ENCODE measurements at places on chromosomes 12 and 14.

DNA sequence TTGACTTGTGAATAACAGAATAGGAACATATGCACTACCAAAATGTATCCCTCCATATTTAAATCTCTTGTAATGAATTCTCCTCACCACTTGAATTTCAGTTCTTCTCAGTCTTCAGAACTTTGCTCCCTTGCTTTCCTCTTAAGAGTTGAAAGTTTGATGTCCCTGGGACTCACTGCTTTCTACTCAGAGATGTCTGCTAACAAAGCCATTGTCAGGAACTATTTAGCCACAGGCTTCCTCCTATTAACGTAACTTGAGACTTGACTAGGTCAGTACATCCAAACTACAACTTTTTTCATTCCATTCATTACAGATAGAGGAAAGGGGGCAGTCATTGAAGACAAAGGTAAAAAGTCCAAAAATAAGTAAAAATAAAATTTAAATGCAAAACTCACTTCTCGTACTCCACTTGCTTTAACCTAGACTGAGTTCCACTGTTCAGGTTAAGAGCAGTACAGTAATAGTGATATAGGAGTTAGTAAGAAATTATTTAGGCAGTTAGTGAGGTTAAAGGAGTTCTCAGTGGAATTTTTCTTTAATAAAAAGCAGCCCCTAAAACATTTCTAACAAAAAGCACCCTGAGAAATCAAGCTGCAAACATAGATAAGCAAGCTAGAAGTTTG lies 364.2 kb downstream of the SOX5 start:
- DNase-seq: no peak

GRCh38 chr12:42277396-42278127 lies 39.5 kb upstream of the YAF2 start:
- no peak for DNase-seq

DNA sequence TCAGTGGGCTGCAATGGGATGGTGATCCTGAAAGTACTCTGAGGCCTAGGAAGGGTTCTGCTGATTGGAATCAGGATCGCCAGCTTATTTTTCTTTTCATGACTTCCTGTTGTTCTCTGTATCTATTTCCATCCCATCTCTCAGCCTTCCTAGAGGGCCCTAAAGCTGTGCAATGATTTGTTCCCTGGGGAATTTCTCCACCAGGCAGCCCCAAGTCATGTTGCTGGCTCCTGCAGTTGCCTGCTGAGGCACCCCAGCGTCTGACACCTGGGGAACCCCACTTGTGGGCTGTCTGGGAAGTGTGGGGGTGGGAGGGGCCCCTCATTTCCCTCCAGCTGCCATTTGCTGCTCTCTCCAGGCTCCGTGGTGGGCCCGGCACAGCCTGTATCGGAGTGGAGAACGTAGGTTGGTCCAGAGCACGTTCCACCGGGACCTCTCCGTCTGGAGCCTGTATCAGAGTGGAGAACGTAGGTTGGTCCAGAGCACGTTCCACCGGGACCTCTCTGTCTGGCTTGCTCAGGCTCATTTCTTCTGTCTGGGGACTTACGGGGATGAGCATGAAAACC lies 138.3 kb downstream of the TSPAN9 start:
- no peak for DNase-seq

DNA sequence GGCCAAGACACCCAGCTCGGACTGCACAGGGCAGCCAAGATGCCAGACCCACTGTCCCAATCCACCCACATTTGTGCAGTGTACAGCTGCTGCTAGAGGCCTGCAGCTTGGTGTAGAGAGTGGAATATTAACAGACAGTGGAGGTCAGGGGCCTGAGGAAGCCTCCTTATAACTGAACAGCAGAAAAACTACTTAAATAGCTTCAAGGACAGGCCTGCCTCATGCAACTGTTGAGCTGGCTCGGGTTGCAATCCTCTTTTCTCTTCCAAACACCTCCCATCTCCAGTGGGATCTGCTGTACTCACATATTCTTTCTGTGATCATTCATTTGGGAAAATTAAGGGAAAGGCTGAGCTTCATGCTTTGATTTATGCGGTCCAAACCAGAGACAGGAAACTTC lies 1043.2 kb upstream of the TMEM132C start:
- DNase-seq: no peak

GRCh38 chr12:16243487-16244412 lies 33.7 kb downstream of the SLC15A5 start:
- no peak for DNase-seq

DNA sequence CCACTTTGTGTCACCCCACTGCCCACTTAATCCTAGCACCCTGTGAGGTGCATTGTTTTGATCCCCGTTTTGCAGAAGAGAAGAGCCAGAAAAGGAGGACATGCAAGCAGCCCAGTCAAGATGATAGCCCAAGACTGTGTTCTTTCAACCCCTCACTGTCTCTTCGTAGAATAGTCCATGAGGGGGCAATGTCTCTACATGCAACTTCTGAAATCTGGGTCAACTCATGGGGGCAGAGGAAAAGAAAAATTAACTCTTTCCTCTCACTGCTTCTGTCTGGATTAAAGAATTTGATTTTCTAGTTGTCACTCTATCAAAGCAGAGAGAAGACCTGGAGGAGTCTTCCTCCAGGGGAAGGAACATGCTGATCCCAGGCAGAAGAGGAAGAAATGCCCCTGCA lies 229.6 kb upstream of the NOS1 start:
- DNase-seq: no peak

DNA sequence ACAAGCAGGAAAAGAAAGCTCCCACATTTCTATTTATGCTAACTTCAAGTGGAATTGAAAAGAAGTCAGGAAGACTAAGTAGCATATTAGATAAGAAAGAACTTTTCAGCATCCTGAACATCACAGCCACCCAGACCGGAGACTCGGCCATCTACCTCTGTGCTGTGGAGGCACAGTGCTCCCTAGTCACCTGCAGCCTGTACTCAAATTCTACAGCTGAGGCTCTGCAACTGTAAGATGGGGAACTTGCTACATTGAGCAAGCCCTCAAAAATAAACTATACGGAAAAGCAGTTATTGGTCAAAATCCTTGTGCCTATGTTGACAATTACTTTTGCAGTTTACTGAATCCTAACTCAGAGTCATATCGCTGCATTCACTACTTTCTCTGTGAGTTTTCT lies 361.9 kb downstream of the DAD1 start:
- DNase-seq: no peak

- no peak for DNase-seq
Measured at GRCh38 chr12:108008163-108008905, 120.8 kb upstream of the WSCD2 start.

GRCh38 chr14:52694761-52695480 lies 437 bp downstream of the ERO1A start:
- no peak for DNase-seq

- peak; percentile 37 for DNase-seq
Measured at GRCh38 chr12:68349220-68349621, 17.1 kb upstream of the MDM1 start.

- no peak for DNase-seq
Measured at GRCh38 chr12:9730011-9730410, 2.9 kb downstream of the CLECL1 start.

- no peak for DNase-seq
Measured at GRCh38 chr12:58358369-58358768, 417.0 kb downstream of the ATP23 start.

DNA sequence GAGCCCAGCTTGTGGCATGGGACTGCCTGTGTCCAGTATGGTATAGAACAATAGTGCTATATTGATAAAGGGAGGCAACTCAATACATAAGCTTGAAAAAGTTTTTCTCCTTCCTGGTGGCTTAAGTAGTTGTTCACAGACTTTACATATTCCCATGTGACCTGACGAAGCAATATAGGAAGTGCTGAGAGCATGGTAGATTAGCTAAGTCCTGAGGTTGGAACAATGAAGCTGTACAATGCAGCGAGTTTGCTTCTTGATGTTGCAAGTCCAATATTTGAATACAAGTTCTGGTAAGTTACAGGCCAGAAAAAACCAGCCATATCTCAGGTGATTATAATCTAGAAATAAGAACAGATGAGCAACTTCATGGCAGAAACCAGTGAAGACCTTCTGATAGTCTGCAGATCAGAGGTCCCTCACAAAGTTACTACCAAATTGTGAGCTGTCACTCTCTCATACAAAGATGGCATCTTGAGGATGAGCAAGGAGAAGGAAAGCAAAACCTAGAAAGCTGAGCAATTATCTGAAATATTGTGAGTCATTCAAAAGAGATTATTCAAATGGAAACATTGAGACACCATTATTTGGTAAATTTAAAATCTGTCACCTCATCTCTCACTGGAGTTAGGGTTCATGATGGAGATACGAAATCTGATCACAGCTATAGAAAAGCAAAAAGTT lies 72.9 kb upstream of the BTG1 start:
- no peak for DNase-seq

GRCh38 chr12:614411-614970 lies 48.8 kb downstream of the NINJ2 start:
- no peak for DNase-seq

DNA sequence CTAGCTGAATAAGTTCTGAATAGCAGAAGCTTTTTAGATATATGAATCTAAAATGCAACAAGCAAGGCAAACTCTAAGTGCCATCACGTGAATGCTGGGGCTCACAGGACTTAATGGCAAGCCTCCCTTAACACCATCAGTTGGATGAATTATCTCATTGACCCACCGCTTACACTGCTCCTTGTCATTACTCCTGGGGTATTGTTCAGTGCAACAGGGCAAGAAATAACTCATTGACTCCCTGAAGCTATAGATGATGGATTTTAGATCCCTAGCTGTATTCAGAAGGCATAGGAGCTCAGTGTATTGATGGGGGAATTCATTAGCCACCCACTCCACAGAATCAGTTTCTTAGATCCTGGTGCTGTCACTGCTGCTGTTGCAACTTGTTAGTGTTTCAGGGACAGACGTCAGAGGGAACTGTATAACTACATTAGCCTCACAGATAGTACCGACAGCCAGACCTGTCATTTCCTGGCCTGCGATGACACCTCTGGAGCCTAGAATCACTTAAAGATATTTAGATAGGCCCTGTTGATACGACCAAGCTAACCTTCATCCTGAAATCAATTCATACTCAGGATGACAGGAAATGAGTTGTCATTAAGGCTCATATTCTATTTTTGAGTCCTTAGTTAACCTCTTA lies 735.3 kb downstream of the DIO2 start:
- DNase-seq: no peak

DNA sequence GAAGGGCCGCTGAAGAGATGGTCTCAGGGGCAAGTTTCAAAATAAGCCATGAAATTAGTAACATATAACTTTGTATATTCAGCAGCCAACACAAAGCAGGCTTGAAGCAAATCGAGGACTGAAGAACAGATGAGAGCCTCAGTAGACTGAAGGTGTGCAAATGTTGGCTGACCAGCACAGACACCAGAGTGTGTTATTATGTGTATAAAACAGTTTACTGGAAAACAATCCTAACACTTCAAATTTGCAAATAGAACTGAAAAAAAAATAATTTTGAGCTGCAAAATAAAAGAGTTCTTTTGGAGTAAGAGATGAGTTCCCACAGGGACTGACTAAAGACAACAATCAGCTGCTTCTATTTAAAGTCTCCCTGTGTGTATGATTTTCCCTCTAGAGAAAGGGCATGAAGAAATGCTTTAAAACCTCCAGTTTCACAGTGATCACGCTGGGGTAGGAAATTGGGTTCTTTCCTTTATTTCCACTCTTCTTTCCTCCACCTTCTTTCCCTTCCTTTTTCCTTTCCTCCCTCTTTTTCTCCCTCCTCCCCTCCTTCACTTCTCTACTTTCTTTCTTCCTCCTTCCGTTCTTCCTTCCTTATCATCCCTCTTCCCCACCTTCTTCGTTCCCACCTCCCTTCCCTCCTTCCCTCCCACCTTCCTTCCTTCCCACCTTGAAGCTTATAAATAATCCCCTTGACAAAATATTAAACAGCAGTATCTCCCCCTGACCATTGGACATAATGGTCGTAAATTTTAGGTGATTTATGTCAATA lies 383.9 kb upstream of the DCN start:
- DNase-seq: no peak

- no peak for DNase-seq
Measured at GRCh38 chr12:58086930-58087329, 145.6 kb downstream of the ATP23 start.

- DNase-seq: no peak
Measured at GRCh38 chr14:103385929-103386712, 906 bp downstream of the MARK3 start.

- DNase-seq: no peak
Measured at GRCh38 chr14:102693006-102693755, 84.1 kb upstream of the TRAF3 start.

DNA sequence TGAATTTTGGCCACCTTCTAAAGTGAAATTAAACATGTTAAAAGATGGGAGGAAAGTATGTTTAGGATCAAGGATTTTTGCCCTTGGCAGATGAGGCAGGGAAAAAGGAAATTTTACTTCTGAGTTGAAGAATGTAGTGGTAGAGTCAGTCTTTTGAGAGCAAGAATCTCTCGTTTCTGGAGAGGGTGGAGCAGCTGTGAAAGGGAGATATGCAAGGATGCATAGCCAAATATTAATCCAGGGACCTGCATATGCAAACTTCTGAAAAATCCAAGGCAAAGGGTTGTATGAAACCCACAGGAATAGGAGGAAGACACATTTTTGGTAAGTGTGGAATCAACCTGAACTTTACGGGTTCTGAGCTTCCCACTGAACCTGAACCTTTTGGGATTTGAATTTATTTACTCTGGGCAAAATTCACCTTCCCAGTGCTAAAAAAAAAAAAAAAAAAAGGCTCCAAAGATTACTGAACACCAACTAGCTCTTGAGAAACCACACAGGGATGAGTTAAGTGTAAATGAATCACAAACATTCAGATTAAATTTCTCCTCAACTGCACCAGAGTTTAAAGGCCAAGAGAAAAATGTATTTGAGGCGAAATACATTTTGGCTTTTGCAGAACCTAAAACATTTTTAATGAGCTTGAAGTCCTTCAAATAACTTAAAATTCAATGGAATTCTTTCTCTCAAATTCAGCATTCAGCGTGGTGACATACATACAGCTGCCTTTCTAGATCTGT lies 187.1 kb upstream of the CDKN3 start:
- DNase-seq: no peak

- DNase-seq: no peak
Measured at GRCh38 chr12:28489246-28489645, 299.0 kb downstream of the CCDC91 start.

DNA sequence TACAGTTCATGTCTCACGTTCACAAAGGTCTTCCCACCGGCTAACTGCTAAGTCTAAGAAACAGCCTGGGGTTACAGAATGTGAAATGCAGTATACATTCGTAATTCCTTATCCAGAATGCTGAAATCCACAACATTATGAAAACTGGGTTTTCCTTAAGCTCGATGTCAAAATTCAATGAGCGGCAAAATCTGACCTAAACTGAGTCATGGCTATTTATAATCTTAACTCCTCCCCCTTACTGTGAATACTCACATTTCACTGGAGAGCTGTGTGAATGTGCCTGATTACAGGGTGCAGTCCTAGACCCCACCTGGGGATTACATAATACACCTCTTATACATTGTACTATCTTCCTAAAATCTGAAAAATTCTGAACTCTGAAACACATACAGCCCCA lies 35.3 kb downstream of the STX2 start:
- no peak for DNase-seq

GRCh38 chr12:72075891-72076557 lies 137.4 kb downstream of the TPH2 start:
- no peak for DNase-seq

Data from NCI-H1930 (cell line).